Stimulated activated CD4-positive, alpha-beta T cell treated with anti-CD3 and anti-CD28 coated beads, Interleukin-2, amount 100 ng/mL, for 4 hours (primary cell): ENCODE measurements at places on chromosomes 7 and 10.

GRCh38 chr7:85750454-85750949, 563.6 kb upstream of the SEMA3D start:
- no peak for DNase-seq

GRCh38 chr10:131710142-131710861, 190.5 kb upstream of the PPP2R2D start:
- DNase-seq = no peak

DNA sequence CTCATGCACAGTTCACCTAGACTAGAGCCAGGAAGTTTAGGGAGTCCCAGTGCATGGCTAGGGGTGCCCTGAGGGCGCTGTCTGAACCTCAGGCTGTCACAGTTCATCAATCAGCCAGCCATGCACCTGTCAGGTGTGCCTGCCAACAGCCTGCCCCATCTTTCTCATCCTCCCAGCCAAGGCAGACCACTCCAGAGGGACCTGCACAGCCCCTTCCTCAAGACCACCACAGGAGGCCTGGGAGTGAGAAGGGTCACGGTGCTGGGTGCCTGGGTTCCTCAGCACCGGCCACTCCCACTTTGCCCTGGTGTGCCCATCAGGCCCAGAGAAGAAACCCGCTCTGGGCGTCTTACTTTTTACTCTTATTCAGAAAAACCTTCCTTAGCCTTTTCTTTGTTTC, 8.4 kb downstream of the ATP6V1F start:
- DNase-seq = no peak

- DNase-seq = peak; percentile 79
Measured at GRCh38 chr10:91409869-91410637, at the start of gene HECTD2. Gene HECTD2 (plus strand): TSS chr10:91410344. CDS start chr10:91410439, 95 bp downstream.

- no peak for DNase-seq
Measured at GRCh38 chr7:96397936-96398598, 76.2 kb upstream of the SLC25A13 start.

- no peak for DNase-seq
Measured at GRCh38 chr10:33795529-33795928, 461.1 kb upstream of the NRP1 start.

DNA sequence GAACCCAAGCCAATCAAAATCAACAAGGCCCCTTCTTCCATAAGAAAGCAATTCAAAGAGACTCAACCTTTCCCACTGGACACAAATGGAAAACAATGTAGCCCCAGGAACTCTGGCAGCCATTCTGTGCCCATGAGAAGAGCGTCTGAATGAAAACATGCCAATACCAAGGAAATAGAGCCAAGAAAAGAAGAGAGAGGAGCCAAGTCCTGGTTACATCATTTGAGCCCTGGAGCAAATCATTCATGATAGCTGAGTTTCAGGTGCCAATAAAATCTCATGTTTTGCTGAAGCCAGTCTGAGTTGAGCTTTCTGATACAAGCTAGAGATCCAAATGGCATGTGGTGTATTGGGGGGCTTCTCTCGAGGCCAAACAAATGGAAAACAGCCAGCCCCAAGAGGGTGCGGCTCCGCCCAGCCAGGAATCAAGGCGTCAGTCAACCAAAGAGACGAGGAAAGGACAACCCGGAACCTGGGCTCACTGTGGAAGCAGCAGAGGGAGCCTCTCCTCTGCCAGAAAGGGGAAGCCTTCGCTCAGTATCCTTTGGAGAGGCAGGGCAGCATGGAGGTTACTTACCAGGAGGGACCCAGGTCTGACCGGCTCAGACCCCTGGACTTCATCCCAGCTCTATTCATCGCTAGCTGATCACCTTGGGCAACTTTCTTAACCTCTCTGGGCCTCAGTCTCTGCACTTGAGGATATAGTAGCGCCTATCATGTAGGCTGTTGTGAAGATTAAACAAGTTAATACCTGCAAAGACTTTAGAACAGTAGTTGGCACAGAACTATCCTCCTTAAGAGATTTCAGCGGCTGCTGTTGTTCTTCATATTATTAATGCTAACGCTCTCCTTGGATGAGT, 61.8 kb downstream of the OAT start:
- no peak for DNase-seq

DNA sequence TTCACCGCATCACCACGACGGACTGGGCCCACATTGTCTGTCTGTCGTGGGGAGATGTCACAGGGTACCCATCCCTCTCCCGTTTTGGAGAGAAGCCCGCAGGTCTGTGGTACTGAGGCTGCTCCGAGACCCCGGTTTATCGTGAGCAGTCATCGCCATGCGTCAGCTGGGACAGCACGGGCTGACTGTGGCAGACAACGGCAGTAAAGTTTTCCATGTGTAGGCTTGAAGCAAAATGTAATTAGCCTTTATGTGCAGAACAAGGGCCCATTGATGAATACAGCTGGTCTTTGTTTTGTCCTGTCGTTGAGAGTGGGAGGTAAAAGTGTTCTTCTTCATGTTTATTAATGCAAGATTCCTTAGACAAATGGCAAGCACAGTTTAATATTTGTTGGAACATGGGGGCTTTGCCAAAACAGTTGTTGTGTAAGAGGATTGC, 167.4 kb upstream of the SH2B2 start:
- no peak for DNase-seq

DNA sequence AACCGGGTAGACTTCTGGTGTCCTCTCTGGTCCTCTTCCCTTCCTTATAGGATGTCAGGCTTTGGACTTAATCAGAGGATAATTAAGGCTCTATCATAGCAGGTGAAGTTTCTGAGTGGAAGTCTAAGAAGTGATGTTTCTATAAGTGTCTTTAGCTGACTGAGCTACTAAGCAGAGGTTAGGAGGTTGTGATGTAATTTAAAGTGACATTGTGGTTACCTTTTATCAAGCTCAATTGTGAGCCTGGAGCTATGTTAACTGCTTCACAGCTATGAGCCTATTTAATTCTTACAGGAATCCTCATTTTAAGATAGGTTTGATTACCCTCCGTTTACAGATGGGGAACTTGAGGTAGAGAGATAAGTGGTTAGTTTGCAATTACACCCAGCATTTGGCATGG, 365.1 kb downstream of the AUTS2 start:
- no peak for DNase-seq

DNA sequence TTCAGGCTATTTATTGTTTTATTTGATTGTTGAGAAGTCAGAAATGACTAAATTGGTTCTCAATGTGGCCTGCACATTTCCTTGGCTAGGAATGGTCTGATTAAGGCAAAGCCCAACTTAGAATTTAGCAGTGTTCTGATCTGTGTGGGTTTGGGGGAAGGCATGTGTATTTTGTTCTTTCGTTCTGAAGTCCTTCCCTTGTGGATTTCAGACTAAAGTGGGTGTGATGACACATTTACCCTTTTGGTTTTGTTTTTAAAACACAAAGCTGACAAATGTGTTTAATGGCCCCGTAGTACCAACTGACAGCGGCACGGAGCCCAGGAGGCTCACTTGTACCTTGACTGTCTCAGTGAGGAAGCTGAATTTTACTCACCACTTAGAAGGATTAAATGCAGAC, 452.3 kb upstream of the GALNT17 start:
- DNase-seq = no peak

DNA sequence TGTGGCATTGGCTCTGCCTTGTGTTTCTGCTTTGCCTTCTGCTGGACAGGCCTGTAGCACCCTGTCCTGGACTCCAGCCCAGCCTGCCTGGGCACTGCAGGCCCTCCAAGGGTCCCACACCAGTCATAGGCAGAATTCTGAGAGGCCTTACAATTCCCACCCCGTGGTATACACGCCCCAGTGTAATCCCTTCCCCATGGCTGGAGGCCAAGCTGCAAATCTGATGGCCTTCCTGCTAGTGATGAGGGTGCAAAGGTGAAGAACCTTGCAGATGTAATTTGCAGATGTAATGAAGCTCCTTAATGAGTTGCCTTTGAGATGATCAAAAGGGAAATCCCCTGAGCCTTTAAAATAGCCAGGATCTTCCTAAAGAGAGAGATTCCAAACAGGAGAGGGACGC, 325.1 kb upstream of the ZNF32 start:
- no peak for DNase-seq

GRCh38 chr10:106740-107139, 28.5 kb upstream of the ZMYND11 start:
- no peak for DNase-seq

- no peak for DNase-seq
Measured at GRCh38 chr10:21464134-21464533, 61.3 kb downstream of the SKIDA1 start.

GRCh38 chr10:74094231-74094630, 56.4 kb downstream of the AP3M1 start:
- no peak for DNase-seq

DNA sequence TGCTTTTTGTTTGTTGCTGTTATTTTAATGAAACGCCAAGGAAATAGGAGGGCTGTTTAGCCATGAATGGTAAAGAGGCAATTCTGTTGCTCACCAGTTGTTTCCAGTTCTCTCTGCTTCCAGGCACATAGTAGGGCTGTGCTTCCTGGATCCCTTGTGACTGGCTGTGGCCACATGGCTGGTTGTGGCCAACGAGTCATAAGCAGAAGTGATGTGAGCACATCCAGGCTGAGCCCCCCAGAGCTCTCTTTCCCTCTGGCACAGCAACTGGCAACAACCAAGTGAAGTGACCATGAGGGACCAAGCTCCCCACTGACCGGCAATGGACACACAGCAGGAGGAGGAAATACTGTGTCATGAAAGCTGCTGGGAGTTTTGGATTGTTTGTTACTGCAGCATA, 10.3 kb downstream of the GRID1 start:
- DNase-seq = no peak

GRCh38 chr10:126905776-126906703, 812 bp downstream of the DOCK1 start:
- no peak for DNase-seq

GRCh38 chr7:91344911-91345310, 80.7 kb downstream of the FZD1 start:
- no peak for DNase-seq

DNA sequence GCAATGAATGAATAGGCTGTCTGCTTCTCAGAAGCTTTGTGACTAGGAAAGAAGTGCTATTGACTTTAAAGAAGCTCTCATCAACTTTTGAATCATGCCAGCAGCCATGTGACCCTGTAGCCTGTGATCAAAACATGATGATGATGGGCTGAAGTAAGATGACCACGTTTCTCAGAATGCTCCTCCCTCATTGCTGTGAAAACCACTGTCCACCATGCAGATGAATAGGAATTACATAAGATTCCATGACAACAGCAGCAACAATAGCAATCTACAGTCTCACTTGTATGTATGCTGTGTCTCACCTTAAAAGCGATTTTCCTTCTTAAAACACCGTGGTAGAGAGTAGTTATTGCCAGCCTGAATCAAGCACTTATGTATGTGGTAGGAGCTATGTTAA, 228.4 kb downstream of the TRIL start:
- DNase-seq = no peak

- peak; percentile 30 for DNase-seq
Measured at GRCh38 chr10:3043512-3044368, 23.6 kb upstream of the PFKP start.

DNA sequence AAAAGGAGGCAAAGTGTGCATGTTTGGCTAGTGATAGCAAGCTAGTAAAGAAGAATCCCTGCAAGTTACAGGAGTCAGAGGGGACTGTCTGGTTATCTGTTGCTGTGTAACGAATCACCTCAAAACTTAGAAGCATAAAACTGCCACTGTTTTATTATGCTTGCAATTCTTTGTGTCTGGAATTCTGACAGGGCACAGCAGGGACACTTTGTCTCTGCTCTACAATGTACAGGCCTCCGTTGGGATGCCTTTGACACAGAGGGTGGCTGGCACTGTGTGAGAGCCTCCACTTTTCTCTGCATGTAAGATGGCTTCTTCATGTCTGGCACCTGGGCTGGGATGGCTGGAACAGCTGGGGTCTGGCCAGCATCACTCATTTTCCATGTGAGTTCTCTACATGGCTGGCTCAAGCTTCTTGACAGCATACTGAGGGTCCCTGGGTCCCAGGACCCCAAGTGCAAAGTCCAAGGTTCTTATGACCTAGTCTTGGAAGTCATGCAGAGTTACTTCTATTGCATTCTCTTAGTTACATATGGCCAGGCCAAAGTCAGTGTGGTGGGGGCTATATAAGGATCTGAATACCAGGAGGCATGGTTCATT, 276.9 kb downstream of the RPS24 start:
- DNase-seq = no peak

DNA sequence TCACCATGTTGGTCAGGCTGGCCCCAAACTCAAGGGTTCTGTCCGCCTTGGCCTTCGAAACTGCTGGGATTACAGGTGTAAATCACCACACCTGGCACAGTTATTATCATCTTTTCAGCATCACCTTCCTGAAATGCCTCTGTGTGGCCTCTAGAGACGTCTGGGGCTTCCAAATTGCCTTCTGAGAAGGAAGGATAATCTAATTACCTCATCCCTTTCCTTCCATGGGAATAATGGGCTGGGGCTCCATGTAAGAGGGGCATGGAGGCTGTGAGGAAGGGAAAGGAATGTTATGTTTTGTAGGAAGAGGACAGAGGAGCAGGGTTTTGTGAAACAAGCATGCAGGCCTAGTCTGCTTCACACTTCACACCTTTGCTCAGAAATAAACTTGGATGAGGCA, 22.2 kb upstream of the PODXL start:
- DNase-seq = no peak

DNA sequence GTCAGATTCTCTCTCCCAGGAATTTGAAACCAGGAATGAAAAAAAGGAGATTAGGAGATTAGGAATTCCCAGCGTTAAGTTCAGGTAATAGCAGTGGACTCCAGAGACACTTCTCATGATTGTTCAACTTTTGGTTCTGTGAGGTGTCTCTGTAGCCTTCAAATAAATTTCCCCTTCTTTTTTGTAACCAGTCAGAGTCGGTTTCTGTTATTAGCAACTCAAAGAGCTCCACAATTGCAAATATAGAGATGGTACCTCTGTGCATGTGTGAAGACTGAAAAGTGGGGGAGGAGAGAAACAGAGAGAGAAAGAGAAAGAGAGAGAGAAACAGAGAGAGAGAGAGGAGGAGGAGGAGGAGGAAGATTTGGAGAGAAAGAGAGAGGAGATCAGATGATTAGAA, 112.8 kb upstream of the STEAP1B start:
- no peak for DNase-seq

GRCh38 chr10:3065622-3066021, 1.7 kb upstream of the PFKP start:
- no peak for DNase-seq

DNA sequence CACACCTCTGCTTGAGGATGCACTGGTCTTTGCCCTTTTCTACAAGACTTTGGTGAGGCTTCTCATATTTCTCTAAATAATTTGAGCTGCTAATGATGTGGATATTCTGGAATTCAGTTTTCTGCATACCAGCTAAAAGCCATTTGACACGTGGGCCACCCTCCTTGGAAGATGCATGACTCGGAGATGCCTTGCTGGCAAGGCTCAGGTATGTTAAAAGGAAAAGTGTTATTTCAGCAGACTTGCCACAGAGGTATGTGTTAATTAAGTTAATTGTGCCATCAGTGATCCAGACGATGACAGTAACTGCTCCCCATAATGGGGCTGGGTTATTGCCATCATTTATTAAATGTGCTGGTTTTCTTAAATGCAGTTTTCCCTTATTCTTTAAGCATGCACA, 8.8 kb upstream of the GFRA1 start:
- no peak for DNase-seq

DNA sequence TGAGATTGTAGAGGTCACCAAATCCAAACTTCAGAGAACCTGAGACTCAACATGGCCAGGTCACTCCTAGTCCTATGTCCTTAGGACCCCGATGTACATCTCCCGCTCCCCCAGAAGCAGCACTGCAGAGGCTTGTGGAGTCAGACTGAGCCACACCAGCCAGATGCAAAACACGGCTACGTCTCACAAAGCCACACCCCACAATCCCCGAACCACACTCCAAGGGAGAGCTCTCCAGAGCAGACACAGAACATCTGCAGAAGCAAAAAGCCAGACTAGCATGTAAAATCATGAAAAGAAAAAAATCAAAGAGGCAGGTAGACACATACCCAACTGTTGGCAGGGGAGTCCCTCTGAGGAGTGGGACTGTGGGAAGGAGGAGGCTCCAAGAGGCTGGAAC, 104.9 kb downstream of the CTBP2 start:
- no peak for DNase-seq
